NCI-H2171 treated with DMSO at 0.1 percent for 48 hours (cell line): ENCODE measurements at places on chromosomes 11 and 22.

GRCh38 chr11:37642296-37642695 is 1044.3 kb upstream of the RAG2 start:
- no peak for DNase-seq

DNA sequence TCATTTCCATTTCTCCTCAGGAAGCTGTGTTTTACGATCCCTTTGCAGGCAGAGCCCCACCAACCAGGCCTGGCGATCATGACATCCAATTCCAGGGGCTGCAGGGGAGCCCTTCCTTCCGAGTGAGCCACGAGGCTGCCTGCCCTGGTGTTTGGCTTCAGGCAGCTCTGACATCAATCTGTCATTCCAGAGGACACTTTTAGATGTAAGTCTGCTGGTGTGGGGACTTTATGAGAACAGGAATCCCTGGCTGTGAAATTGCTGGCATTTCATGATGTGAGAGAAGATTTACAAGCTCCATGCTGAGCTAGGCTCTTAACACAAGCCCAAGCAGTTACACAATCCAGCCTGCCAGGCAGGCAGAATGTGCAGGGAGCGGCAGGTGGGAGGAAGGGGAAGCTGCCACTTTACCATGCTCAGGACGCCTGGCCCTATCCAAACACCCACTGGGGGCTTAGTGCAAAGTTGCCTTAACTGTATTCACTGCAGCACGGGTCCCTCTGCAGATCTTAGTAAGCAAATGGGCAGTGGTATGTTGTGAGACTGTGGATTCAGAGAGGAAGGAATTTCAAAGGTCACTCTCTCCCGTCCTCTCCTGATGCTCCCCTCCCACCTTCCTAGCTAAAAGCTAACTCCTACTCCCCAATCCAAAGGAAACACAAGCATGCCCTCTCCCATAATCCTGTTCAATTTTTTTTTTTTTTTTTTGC is 43.4 kb upstream of the MICAL2 start:
- peak; percentile 46 for DNase-seq

DNA sequence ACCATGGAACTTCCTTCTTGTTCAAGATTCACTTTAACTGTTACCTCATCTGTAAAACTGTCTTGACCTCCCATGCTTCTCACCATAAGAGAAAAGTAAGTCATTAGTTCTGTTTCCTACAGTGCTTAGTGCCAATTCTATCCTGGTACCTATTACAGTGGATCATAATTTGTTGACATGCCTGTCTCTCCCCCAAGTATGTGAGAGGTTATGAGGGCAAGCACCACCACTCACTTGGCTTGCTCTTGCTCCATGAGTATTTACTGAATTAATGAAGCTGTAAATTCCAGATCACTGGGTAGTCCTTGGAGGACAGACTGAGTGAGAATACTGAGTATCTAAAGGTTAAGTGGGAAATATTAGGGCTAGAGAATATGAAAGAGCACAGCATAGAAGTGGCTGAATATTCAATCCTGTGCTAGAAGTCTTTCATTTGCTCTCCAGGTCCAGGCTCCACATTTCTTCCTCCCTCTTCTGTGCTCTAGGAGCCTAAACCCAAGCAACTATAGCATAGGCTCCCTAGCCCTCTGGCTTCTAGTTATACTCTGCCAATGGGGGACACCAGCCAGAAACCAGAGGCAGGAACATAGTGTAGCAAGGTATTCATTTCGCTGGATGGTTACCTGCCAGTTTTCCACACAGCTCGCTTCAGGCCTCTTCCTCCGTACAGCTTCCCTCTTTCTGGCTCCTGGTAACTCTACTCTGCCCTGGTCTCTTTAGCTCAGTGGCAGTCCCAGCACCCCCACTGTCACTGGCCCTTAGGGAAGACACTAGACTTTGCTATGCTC is 118.2 kb upstream of the SLC5A12 start:
- DNase-seq, result no peak

DNA sequence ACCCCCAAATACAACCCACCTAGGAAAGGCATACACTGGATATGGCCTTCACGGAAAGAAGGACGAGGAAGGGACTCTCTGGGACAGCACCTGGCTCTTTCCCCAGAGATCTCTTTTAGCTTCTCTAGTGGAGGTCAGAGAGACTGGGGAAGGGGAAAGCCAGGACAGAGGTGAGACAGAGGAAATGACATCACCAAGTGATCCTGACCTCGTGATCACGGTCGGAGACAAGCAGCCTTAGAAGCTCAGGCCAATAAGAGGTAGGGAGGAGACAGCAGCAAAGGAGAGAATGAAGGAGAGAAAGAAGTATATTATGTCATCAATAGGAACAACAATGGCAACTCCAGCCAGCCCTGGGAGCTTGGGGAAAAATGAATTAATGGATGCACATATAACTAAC is 15.4 kb upstream of the TMPRSS13 start:
- no peak for DNase-seq

- DNase-seq, result no peak
Measured at GRCh38 chr11:67463186-67463585, 5.9 kb downstream of the TMEM134 start.

- DNase-seq, result no peak
Measured at GRCh38 chr11:8709002-8709672, 26.5 kb downstream of the RPL27A start.

GRCh38 chr11:125910226-125910849 is 6.0 kb downstream of the DDX25 start:
- DNase-seq, result no peak

DNA sequence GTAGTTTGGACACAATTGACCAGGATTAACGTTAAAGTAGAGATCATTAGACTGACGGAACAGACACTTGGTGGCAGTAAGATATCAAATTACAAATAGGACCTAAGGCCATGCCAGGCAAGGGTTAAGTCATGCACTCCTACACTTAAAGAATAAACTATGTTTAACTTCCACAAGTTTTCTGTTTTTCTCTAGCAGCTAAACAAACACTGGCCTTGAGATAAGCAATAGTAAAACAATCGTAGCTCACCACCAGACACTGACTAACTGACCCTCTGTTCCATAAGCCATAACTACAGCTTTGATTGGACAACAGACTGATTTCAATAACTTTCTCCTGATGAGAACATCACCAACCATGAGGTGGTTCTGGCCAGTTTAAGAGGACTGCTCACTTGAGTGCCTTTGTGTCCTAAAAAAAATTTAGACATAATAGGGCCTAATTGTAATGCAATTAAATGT is 2.0 kb upstream of the CEP126 start:
- DNase-seq, result no peak

DNA sequence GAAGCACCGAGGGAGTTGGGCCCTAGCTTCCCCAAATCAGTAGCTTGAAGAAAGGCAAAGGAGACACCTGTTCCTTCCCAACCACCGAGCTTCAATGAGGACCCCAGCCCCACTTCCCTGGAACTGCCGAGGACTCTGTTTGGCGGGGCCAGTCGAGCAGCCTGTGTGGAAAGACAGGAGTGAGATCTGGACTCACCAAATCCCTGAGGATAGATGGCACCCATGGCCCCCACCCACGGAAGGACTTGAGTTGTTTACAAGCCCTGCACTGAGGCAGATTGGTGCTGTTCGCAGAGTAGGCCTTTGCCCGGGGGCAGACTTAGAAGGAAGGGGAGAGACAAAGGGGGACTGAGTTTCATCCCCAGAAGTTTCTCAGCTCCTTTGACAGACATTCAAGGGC is 64.6 kb downstream of the FEZ1 start:
- DNase-seq, result no peak

- no peak for DNase-seq
Measured at GRCh38 chr22:36544107-36544620, 15.2 kb upstream of the EIF3D start.

DNA sequence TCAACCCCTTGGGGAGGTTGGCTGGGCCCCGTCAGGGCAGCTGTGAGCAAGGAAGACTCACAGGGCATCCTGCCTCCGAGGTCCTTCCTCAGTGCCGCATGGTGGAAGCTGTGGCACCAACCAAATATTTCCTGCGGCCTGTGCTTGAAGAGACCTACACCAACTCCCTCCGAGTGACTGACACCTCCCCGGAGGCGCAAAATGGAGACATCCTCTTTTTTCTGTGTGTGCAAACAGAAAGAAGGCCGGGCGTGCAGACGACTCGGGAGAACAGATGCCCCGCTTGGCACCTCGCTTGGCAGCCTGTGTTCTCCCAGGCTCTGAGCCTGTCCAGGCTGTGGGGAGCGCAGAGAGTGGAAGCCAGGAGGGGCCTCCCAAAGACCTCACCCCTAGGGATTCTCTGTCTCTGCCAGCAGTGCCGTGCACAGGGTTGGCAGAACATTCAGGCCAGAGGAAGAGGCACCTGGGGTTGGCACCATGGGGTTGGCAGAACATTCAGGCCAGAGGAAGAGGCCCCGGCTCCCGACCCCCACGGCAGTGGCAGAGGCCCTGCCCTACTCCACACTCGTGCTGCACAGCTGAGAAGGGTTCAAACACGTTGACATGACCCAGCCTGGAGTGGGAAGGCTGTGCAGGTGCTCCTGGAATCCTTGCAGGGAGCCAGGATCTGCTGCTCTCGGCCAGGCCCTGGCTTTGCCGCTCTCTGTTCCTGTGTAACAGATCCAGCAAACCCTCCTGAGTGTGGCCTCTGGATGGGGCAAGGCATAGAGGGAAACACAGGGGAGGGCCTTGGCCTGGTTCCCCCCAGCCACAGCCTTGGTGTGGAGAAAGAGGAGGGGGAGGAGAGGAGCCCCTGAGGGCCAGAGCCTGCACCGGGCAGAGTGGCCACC is 805.5 kb downstream of the BRD1 start:
- DNase-seq, result no peak

DNA sequence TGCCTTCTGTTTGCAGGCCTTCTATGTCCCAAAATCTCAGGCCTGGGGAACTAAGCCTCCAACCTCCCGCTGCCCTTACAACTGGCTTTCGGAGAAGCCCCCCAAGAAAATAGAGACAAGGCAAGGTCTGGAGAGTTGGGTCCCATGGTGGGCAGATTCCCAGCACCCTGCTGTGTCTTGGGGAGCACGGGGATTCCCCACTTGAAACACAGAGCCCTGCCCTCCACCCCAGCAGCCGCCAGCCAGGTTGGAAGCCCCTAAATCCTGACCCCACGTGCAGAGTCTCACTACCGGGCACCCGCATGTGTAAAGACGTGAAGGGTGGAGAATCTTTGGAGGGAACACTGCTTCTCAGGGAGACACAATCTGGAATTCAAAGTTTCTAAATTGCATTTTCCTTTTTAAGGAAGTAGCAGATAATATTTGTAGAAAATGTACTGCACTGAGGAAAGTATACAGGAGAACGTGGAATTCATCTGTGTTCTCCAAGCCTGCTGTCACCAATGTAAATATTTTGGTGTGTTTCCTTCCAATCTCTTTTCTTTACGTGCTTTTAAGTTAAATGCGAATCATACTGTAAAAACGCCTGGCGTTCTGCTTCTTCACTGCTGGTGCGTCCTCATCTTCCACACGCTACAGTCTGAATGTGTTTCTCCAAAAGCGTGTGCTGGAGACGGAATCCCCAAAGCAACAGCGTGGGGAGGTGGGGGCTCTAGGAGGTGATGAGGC is 220.9 kb downstream of the BRD1 start:
- no peak for DNase-seq

DNA sequence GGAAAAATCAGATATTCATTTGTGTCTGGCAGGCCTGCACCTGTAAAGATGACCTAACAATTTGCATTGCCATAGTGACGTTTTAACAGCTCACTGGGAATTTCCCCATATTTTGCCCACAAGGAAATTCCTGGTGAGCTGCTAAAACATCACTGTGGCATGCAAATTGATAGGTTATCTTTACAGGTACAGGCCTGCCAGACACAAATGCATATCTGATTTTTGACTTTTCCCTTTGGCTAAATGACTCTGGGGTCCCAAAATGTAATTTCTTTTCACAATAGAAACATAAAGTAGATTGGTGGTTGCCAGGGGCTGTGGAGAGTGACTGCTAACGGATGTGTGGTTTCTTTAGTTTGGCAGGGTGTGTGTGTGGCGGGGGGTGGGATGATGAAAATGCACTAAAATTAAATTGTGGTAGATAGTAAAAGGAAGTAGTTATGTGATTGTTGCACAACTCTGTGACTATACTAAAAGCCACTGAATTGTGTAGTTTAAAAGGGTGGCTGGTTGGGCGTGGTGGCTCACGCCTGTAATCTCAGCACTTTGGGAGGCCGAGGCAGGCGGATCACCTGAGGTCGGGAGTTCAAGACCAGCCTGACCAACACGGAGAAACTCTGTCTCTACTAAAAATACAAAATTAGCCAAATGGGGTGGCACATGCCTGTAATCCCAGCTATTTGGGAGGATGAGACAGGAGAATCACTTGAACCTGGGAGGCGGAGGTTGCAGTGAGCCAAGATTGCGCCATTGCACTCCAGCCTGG is 18.5 kb upstream of the FEZ1 start:
- no peak for DNase-seq

GRCh38 chr11:43419460-43419859 is 60.7 kb downstream of the TTC17 start:
- peak; percentile 36 for DNase-seq

DNA sequence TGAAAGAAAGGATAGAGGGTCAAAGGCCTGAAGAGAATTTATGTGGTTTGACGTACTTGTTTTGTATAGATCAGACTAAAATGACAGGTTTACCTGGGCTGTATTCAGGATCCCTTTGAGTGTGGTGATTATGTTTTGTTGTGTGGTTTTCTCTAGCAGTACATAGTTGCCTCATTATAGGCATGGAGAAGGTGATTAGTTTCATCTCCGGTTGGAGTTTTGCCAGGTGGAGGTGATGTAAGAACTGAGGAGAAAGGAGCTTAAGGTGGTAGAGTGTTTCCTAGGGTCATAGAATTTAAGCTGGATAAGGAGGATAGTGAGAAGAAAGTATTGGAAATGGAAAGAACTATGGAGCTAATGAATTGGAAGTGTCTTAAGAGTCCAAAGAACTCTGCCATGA is 229.0 kb downstream of the TMEM135 start:
- DNase-seq, result no peak

DNA sequence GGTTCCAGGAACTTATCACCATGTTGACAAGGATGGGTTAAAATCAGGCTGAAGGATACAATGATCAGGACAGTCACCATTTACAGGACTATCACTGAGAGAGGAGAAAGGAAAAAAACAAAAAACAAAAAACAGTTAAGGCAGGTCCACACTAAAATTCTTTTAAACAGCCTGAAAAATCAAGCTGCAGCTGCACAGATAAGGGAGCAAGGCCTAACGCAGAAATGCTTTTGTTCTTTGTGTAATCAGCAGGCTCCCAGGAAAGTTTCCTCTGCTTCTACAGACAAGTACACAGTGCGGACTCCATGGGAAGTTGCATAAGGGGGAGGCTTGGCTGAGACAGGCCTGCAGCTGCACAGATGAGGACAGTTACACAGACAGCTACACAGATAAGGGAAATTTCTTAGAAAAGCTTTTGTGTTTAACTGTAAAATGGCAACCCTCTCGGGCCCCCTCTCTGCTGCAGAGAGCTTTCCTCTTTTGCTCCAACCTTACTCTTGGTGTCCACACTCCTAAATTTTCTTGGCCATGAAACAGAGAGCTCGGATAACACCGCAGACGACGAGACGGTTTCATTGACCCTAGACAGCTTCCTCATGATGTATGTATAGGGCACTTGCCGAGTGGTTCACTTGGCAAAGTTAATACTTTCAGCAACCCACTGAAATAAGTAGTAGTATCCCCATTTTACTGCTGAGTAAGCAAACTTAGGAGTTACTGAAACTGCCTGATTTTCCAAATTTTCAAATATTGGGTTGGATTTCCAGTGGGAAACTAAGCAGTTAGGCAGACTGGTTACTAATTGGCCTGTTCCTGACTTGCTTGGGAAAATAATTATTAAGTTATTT is 45.5 kb downstream of the PIWIL3 start:
- no peak for DNase-seq
